ENCODE measurements at places on chromosomes 6 and 20. TPM values are rescaled to one million over a fixed set of nuclear protein-coding genes. Genes with fewer than 3 reads are reported as not detected.

Gene SIM1
- not detected for total RNA-seq

- DNase-seq = no peak
- peaks cover 13% of the 10 kb centered on the region for H3K36me3 ChIP-seq
Measured at GRCh38 chr20:47309806-47310426, 46.6 kb downstream of the ZMYND8 start.

- no peak overlapping the region for H3K27ac ChIP-seq
- H3K4me3 ChIP-seq = no peak overlapping the region
- DNase-seq = no peak
- H3K36me3 ChIP-seq = no peaks in the 10 kb centered on the region
Measured at GRCh38 chr20:20733943-20734342, 21.5 kb upstream of the RALGAPA2 start.

DNA sequence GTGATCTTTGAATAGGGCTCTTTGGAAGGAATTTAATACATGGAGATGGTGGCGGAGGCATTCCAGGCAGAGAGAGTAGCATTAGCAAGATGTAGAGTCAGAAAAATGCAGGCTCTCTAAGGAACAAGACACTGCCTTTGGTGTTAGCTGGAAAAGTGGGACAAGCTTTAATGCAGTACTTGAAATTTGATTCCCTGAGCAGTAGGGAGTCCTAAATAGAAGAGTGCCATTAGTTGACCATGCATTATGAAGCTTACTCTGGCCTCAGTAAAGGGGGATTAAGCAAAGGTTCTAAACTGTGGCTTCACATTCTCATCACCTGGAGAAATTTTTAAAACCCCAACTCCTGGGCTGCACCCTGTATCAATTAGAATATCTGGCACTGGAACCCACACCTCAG lies 494.8 kb upstream of the SOX4 start:
- H3K4me1 ChIP-seq = no peaks in the 10 kb centered on the region
- H3K36me3 ChIP-seq = peaks cover 2% of the 10 kb centered on the region
- no peak for DNase-seq
- no peaks in the 10 kb centered on the region for H3K27me3 ChIP-seq

DNA sequence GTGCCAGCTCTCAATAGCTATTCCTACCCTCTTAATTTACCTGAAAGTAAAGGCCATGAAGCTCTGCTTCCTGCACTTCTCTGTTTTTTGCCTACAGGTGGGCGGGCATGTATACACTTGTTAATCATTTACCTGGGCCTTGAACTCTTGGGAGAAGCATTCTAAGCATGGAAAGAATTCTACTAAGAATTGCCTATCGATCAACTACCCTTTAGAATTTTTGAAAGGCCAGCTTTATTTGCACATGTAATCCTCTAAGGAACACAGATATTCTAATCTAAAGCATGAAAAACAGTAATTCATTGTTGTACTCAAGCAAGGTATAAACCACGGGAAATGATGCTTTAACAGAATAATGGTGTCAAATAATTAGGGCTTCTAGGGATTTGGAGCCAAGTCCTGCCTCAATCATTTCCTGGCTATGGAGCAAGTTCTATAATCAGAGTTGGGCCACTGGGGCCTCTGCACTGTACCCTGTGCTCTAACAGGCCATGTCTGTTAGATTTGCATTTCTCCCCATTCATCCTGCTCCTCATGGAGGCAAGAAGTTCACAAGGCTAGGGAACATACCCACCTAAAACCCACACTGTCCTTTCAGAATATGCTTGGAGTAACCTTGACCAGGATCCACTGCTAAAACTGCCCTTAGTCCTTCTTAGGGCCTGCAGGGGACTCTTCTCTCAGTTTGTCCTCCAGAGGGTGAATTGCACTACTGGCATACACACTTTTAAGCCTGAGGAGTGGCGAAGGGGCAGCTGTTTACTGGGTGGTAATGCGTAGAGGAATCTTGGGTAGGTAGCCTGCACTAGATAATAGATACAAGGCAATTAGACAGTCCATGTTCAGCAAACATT lies 276.4 kb upstream of the JAG1 start:
- H3K36me3 ChIP-seq = no peaks in the 10 kb centered on the region
- no peak overlapping the region for H3K4me3 ChIP-seq
- DNase-seq = no peak
- no peaks in the 10 kb centered on the region for H3K4me1 ChIP-seq
- no peak overlapping the region for H3K27ac ChIP-seq

Gene CRISP3
- not detected for total RNA-seq

Gene SEMG1
- not detected for total RNA-seq

GRCh38 chr6:25042536-25042935 lies 106.8 kb upstream of the RIPOR2 start:
- peak overlapping the region; percentile 97 for H3K27ac ChIP-seq
- peak overlapping the region; percentile 91 for H3K4me3 ChIP-seq
- H3K36me3 ChIP-seq = peaks cover 15% of the 10 kb centered on the region
- H3K27me3 ChIP-seq = no peaks in the 10 kb centered on the region
- H3K4me1 ChIP-seq = peaks cover 57% of the 10 kb centered on the region
- peak; percentile 47 for DNase-seq

DNA sequence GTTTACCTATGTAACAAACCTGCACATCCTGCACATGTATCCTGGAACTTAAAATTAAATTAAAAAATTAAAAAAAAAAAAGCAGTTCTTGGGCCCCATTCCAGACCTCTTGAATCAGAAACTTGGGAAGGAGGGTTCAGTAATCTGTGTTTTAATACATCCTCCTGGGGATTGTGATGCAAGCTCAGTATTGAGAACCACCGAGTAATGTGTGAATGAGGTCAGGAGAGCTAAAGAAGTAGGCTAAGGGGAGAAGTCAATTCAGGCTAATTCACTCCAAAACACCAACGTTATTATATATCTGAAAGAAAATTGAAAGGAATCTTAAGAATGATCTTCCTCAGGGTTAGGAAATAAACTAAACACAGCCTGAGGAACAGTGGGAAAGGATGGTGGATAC lies 120.4 kb downstream of the RNF144B start:
- no peak overlapping the region for H3K4me3 ChIP-seq
- no peak overlapping the region for H3K27ac ChIP-seq
- peaks cover 1% of the 10 kb centered on the region for H3K27me3 ChIP-seq

GRCh38 chr6:40036186-40036585 lies 101.9 kb upstream of the MOCS1 start:
- no peak for DNase-seq
- H3K4me1 ChIP-seq = no peaks in the 10 kb centered on the region
- no peaks in the 10 kb centered on the region for H3K27me3 ChIP-seq
- H3K27ac ChIP-seq = no peak overlapping the region
- H3K4me3 ChIP-seq = no peak overlapping the region
- H3K36me3 ChIP-seq = no peaks in the 10 kb centered on the region

- no peak overlapping the region for H3K27ac ChIP-seq
- no peak for DNase-seq
- no peaks in the 10 kb centered on the region for H3K4me1 ChIP-seq
- no peaks in the 10 kb centered on the region for H3K27me3 ChIP-seq
- H3K36me3 ChIP-seq = peaks cover 29% of the 10 kb centered on the region
- H3K4me3 ChIP-seq = no peak overlapping the region
Measured at GRCh38 chr6:119196715-119197114, 118.3 kb upstream of the FAM184A start.

- H3K4me3 ChIP-seq = peak overlapping the region; percentile 44
- no peaks in the 10 kb centered on the region for H3K27me3 ChIP-seq
- H3K36me3 ChIP-seq = peaks cover 52% of the 10 kb centered on the region
- H3K27ac ChIP-seq = peak overlapping the region; percentile 76
Measured at GRCh38 chr20:51417250-51418136, 125.0 kb downstream of the NFATC2 start.

Gene BNIP5
- not detected for total RNA-seq

DNA sequence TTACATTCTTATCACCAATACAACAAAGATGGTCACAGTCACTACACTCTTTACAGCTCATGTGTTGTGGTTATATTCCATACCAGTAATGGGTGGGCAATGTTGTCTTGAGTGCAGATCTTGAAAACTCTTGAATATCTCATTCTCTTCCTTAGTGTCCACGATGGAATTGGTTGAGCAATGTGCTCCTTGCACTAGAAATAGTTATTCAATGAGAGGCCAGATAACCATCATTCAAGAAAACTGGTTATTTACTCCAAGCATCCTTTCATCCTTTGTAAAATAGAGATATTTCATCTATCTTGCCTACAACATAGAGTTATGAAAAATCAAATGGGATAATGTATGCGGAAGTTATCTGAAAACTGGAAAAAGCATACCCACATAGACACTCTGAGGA lies 215.9 kb downstream of the ARHGAP18 start:
- DNase-seq = no peak
- H3K4me1 ChIP-seq = peaks cover 75% of the 10 kb centered on the region
- no peaks in the 10 kb centered on the region for H3K36me3 ChIP-seq
- H3K27ac ChIP-seq = peak overlapping the region; percentile 85

- no peak overlapping the region for H3K4me3 ChIP-seq
- no peaks in the 10 kb centered on the region for H3K36me3 ChIP-seq
- DNase-seq = no peak
- H3K27ac ChIP-seq = no peak overlapping the region
- H3K27me3 ChIP-seq = no peaks in the 10 kb centered on the region
Measured at GRCh38 chr6:6885521-6886170, 222.1 kb upstream of the RREB1 start.

GRCh38 chr6:129110690-129111343 lies 227.9 kb downstream of the LAMA2 start:
- no peaks in the 10 kb centered on the region for H3K36me3 ChIP-seq
- no peaks in the 10 kb centered on the region for H3K4me1 ChIP-seq
- DNase-seq = no peak
- peaks cover 6% of the 10 kb centered on the region for H3K27me3 ChIP-seq

DNA sequence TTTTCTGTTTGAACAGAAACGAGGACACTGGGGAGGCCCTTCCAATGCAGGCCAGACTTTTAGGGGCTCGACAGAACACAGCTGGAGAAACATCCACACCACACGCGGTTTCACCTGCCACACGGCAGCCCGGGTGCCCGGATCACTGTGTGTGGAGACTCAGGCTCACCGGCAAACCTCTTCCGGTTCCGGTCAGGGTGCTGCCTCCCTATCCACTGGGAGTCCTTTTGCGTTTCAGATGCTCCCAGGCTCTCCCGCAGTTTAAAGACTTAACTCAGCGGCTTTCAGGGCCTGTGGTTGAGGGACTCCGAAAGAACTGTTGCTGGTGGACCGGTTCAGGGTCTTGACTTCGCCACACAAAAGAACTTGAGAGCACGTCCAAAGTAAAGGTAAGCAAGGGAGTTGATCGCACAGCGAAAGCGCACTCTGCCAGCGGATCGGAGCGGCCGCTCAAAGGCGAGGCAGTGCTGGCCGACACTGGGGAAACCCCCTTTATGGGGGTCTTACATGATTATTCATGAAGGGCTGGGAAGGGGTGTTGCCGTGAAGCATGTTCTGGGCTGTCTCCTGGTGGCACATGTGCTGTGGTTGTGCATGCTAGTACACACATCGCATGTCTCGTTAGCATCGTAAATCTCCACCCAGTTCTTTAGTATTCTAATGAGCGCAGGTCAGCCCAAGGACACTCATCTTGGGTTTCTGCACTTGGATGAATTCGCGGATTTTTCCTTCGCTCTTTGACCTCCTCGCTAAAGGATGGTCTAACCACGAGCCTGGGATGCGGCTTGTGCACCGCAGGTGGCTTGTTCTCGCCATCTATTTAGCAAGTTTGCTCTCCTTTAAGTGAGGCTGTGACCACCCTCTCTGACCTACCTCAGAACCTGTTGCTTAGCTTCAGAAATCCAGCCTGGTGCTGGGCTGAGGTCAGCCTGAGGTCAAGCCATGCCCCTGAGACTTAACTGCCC lies 180.3 kb downstream of the CDH26 start:
- H3K27me3 ChIP-seq = no peaks in the 10 kb centered on the region
- peak; percentile 52 for DNase-seq
- no peak overlapping the region for H3K27ac ChIP-seq
- H3K4me1 ChIP-seq = no peaks in the 10 kb centered on the region

DNA sequence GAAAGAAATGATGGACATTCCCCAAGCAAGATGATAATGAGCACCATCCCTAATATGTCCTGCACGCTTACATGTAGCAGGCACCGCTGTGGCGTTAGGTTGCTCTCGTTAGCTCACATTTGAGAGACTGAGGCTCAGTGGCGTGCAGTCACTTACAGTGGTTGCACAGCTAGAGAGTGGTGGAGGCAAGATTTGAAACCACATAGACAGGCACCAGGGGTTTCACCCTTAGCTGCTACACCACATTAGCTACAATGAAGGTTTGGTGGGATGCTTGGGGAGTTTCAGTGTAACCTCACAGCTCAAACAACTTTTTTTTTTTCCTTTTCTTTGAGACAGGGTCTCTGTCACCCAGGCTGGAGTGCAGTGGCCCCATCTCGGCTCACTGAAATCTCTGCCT lies 3.7 kb downstream of the COX4I2 start:
- H3K4me1 ChIP-seq = peaks cover 4% of the 10 kb centered on the region
- no peak for DNase-seq
- H3K36me3 ChIP-seq = no peaks in the 10 kb centered on the region
- H3K27ac ChIP-seq = no peak overlapping the region
- H3K27me3 ChIP-seq = peaks cover 1% of the 10 kb centered on the region
- no peak overlapping the region for H3K4me3 ChIP-seq

Gene DEFB132
- total RNA-seq = not detected

GRCh38 chr6:45880676-45881075 lies 135.0 kb downstream of the CLIC5 start:
- DNase-seq = no peak
- H3K36me3 ChIP-seq = no peaks in the 10 kb centered on the region
- H3K27ac ChIP-seq = no peak overlapping the region
- no peak overlapping the region for H3K4me3 ChIP-seq

DNA sequence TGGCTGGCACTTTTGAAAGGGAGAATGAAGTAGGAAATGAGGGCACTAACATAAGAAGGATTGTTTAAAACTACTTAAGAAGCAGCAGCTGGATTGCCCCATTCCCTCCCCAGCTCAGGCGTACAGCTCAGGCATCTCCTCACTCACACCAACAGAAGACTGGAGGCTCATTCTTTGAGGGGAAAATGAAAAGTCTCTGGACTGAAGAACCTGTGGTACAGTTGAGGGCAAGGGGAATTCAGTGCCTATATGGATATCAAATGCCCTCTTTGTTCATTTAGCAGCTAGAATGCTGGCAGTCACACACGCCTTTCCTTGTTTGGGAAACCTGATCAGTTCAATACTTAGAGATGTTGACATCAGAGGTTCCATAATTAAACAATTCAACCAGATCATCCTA lies 502.1 kb upstream of the SOX4 start:
- no peak overlapping the region for H3K4me3 ChIP-seq
- DNase-seq = no peak
- no peaks in the 10 kb centered on the region for H3K4me1 ChIP-seq
- H3K27ac ChIP-seq = no peak overlapping the region

Gene OPN5
- not detected for total RNA-seq

DNA sequence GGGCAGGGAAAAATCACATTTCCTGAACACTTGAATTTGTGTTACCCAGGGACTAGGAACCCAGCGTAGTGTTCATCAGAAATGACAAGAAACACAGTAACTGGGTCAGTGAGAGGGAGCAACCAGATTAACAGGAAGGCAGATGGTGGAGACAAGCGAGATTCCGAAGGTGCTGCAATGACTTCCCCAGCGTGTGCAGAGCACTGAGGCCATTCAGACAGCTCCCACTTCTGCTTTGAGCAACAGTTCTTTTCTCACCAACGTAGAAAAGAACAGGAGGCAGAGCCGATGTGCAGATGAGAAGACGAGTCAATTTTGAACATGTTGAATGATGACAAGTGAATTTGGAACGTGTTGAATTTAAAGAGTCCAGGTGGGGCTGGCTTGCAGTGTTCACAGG lies 63.1 kb upstream of the IFNGR1 start:
- no peak overlapping the region for H3K27ac ChIP-seq
- H3K36me3 ChIP-seq = no peaks in the 10 kb centered on the region
- H3K27me3 ChIP-seq = peaks cover 18% of the 10 kb centered on the region
- H3K4me3 ChIP-seq = no peak overlapping the region
- H3K4me1 ChIP-seq = peaks cover 6% of the 10 kb centered on the region
